ENCODE measurements at places on chromosomes 3 and 15. TPM values are rescaled to one million over a fixed set of nuclear protein-coding genes. Genes with fewer than 3 reads are reported as not detected.
A peak's percentile ranks its signal among the peaks of the same experiment; 100 is the strongest.

GRCh38 chr3:58658508-58658907, 8.1 kb downstream of the FAM3D start:
- no peak for DNase-seq

DNA sequence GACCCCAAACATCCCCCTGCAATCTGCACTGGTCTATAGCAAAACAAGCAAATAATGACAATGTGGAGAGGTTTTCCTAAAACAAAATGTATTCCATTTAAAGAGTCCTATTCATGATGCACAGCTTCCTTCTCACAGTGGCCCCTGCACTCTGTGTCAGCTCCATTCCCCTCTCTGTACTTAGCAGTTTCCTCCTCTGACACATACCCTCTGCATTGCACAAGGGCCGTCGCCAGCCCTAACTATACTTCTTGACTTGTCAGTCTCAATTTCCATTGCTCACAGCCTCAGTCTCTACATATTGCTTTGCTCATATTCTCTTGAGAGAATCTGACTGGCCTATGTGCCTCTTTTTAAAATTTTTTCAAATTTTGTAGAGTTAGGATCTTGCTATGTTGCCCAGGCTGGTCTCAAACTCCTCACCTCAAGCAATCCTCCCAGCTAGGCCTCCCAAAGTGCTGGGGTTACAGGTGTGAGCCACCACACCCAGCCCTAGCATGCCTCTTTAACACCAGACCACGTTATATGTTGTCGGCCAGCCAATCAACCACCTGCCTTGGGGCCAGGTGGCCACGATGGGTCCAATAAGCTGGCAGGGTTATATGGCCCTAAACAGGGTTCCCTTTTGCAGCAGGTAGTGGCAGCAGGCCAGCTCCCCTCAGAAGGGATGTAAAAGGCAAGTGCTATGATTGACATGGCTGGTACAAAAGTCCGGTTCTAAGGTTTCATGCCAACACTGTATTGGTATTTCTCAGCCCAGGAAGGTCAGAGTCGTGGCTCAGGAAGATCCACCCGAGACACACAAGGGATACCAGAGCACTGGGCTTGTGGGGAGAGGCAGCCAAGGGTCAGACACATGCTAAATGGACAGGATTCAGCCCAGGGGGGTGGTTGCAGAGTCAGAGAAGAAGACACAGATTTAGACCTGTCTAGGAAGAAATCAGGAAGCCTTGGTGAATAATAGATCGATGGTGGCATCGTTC, 59.0 kb upstream of the SMAD3 start:
- no peak for DNase-seq

Gene FEZF2
- not detected for total RNA-seq

GRCh38 chr3:78873641-78874040, 894.2 kb downstream of the ROBO1 start:
- DNase-seq: peak; percentile 22

- no peak for DNase-seq
Observed at GRCh38 chr3:141643796-141644195, 94.3 kb upstream of the RNF7 start.

Gene CD200R1
- total RNA-seq: under 0.01 TPM

- peak; percentile 85 for DNase-seq
Observed at GRCh38 chr3:188491276-188491687, 337.3 kb downstream of the LPP start.

- no peak for DNase-seq
Observed at GRCh38 chr3:181694805-181695660, 16.7 kb upstream of the SOX2 start.

- DNase-seq: peak; percentile 87
Observed at GRCh38 chr3:48018841-48019240, 2.6 kb upstream of the MAP4 start.

GRCh38 chr15:75680007-75680789, 32.5 kb downstream of the CSPG4 start:
- no peak for DNase-seq

GRCh38 chr15:52105846-52106245, 6.7 kb downstream of the BCL2L10 start:
- no peak for DNase-seq
